Foreskin fibroblast (primary cell): ENCODE measurements at places on chromosomes 7 and 10.

DNA sequence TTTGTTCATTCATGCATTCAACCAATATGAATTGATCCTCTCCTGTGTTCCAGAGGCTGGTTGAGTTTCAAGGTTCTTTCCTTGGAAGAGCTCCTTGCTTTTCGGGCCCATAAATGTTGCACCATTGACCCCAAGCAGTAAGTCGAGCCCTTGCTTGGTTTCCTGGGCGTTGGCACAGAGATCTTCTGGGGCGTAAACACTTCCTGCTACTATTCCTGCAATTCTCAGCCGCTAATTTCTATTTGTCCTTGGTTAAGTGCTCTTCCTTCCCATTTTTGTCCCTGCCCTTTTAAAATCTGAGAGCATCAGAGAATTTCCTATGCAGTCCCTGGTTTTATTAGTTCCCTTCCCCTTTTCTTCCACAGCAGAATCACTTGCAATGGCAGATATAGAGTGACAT, 44.1 kb upstream of the ADRB1 start:
- no peak for DNase-seq

GRCh38 chr10:113704637-113705343, 25.1 kb downstream of the CASP7 start:
- DNase-seq: peak; percentile 72

GRCh38 chr7:109956916-109957315, 1134.0 kb upstream of the LRRN3 start:
- no peak for DNase-seq

- peak; percentile 49 for DNase-seq
Measured at GRCh38 chr7:94286111-94286510, 108.6 kb upstream of the COL1A2 start.

- DNase-seq: peak; percentile 70
Measured at GRCh38 chr10:77837248-77837924, 89.2 kb downstream of the DLG5 start.

- DNase-seq: no peak
Measured at GRCh38 chr10:5575144-5575481, 50.4 kb downstream of the CALML3 start.

GRCh38 chr7:105738133-105738532, 138.3 kb downstream of the ATXN7L1 start:
- no peak for DNase-seq
